Effector CD4-positive, alpha-beta T cell (primary cell): ENCODE measurements at places on chromosomes 1 and 21.

DNA sequence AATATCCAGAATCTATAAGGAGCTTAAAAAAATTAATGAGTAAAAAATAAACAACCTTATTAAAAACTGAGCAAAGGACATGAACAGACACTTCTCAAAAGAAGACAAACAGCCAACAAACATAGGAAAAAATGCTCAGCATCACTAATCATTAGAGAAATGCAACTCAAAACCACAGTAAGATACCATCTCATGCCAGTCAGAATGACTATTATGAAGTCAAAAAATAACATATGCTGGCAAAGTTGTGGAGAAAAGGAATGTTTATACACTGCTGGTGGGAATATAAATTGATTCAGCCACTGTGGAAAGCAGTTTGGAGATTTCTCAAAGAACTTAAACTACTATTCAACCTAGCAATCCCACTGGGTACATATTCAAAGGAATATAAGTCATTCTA, 25.3 kb downstream of the PIGK start:
- DNase-seq: no peak

- DNase-seq: no peak
These were observed 754 bp upstream of the LSS start for GRCh38 chr21:46229133-46229922.

DNA sequence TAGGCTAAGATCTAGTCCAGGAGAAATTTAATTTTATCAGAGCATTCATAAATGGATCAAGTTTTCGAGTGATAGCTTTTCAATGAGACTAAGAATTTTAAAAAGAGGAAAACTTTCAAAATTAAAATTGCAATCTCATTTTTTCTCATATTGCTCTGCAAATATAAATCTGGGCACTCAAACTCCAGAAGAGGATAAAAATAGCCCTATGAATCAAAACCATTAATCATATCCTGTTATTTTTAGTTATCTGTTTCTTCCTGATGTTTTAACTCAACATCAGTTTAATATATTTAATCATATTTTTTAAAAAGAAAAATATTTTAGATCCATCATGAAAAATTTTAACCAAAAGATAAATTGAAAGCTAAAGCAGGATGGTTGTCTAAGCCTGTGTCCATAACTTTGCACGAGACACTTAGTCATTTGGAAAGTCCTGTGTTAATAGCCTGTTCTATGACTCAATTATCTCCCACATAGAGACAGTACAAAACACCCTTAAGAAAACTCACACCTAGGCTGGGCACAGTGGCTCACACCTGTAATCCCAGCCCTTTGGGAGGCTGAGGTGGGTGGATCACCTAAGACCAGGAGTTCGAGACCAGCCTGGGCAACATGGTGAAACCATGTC, 17.1 kb upstream of the PRRC2C start:
- no peak for DNase-seq

DNA sequence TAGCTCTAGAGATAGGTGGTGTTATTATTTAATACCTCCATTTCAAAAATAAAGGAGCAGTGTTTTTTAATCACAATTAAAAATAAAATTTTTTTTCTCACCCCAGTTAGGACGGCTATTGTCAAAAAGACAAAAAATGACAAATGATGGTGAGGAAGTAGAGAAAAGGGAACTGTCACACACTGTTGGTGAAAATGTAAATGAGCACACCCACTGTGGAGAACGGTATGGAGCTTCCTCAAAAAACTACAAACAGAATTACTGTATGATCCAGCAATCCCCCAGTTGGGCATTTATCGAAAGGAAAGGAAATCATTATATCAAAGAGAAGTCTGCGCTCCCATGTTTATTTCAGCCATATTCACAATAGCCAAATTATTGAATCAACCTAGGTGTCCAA, 148.7 kb upstream of the NR5A2 start:
- DNase-seq: no peak

- no peak for DNase-seq
These were observed 92.7 kb upstream of the COG2 start for GRCh38 chr1:230549625-230550024.

DNA sequence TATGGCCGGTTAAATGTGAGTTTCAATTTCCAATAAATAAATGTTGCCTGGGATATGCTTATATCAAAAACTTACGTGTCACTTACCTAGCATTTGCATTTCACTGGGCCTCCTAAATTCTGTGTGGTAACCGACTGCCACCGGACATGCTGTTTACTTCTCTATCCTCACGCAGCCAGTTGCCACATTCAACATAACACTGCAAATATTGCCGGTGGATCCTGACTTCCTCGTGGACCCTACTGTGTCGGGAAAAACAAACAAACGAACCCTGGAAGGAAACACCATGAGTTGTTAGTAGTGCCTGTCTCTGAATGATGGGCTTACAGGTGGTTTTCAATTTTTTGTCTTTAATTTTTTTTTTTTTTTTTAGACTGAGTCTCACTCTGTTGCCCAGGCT, 54.1 kb downstream of the RIPK4 start:
- no peak for DNase-seq

GRCh38 chr1:95742591-95743089, 508.6 kb downstream of the RWDD3 start:
- no peak for DNase-seq
